ENCODE measurements at places on chromosomes 5 and 9.

- no peak overlapping the region for H3K27ac ChIP-seq
- no peak for DNase-seq
- peaks cover 7% of the 10 kb centered on the region for H3K4me1 ChIP-seq
- H3K36me3 ChIP-seq: no peaks in the 10 kb centered on the region
These were observed 213.8 kb downstream of the FAM114A2 start for GRCh38 chr5:153824909-153825308.

- H3K4me1 ChIP-seq: peaks cover 10% of the 10 kb centered on the region
- H3K27me3 ChIP-seq: no peaks in the 10 kb centered on the region
- H3K36me3 ChIP-seq: no peaks in the 10 kb centered on the region
- no peak for DNase-seq
- H3K4me3 ChIP-seq: peak overlapping the region; percentile 57
These were observed 34.7 kb downstream of the PIP5K1B start for GRCh38 chr9:68739621-68740174.

DNA sequence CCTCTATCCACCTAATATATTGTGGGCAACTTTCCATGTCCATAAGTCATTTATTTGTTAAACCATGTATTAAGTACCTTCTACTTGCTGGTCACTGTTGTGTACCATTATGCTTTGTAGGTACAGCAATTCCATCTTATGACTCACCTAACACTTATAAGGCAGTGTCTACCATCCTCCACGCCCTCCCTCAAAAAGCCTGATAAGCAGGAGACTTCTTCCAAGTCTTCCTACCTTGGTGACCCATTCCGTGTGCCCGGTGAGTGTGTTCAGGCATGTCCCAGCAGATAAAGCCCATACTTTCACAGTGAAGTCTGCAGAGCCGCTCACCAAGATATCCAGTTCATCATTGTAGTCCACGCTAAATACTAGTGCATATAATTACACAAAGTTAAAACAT, 17.4 kb downstream of the FBXW2 start:
- H3K36me3 ChIP-seq: peaks cover 13% of the 10 kb centered on the region
- no peaks in the 10 kb centered on the region for H3K27me3 ChIP-seq
- DNase-seq: no peak
- no peak overlapping the region for H3K4me3 ChIP-seq
- H3K27ac ChIP-seq: no peak overlapping the region
- no peaks in the 10 kb centered on the region for H3K4me1 ChIP-seq

GRCh38 chr5:132209901-132210545, 17.6 kb downstream of the P4HA2 start:
- no peak overlapping the region for H3K27ac ChIP-seq
- peaks cover 26% of the 10 kb centered on the region for H3K36me3 ChIP-seq
- H3K27me3 ChIP-seq: no peaks in the 10 kb centered on the region
- DNase-seq: no peak
- H3K4me3 ChIP-seq: no peak overlapping the region

- no peak for DNase-seq
- no peaks in the 10 kb centered on the region for H3K27me3 ChIP-seq
- no peak overlapping the region for H3K4me3 ChIP-seq
- H3K36me3 ChIP-seq: no peaks in the 10 kb centered on the region
- no peak overlapping the region for H3K27ac ChIP-seq
These were observed 516.6 kb downstream of the AGTPBP1 start for GRCh38 chr9:85225180-85225579.

GRCh38 chr5:38768412-38769211, 77.2 kb upstream of the OSMR start:
- H3K27me3 ChIP-seq: no peaks in the 10 kb centered on the region
- H3K27ac ChIP-seq: no peak overlapping the region
- no peak overlapping the region for H3K4me3 ChIP-seq
- H3K4me1 ChIP-seq: no peaks in the 10 kb centered on the region

GRCh38 chr9:133460405-133461175, 812 bp downstream of the CACFD1 start:
- H3K27ac ChIP-seq: peak overlapping the region; percentile 92
- H3K4me1 ChIP-seq: peaks cover 9% of the 10 kb centered on the region
- DNase-seq: no peak
- H3K4me3 ChIP-seq: peak overlapping the region; percentile 92
- H3K27me3 ChIP-seq: no peaks in the 10 kb centered on the region

DNA sequence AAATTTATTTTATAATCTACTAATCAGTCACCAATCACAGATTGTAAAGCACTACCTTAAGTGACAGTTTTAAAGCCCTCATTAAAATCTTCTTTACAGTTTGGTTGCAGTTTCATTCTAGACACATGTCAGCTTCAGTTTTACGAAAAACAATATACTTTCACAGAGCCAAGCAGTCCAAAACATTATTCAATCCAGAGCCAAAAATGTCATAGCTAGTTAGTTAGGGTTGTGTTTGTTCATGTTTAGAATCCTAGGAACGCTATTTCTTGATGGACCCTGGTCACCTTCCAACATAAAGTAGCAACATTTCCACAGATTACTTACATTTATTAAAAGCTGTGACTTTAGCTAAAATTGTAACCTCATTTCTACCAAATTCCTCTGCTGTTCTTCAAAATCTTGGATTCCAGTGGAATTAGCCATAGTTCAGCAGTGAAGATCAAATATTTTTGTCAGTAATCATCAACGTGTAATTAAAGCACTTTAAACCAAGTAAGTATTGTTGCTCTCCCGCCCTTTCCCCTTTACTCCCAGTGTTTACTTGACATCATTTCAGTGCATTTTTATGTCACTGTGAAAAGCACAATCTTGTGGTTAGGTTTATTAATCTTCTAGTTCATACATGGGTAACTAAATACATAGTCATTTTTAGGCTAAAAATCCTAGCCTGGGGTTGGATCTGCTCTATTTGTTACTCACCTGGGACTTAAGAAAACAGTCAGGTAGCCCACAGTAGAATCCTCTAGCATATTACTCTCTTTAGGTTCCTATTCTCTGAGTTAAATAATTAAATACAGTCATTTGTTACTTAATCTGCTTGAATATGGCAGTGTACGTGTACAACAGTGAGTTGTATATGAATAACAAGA, 74.3 kb downstream of the NIPBL start:
- DNase-seq: no peak

DNA sequence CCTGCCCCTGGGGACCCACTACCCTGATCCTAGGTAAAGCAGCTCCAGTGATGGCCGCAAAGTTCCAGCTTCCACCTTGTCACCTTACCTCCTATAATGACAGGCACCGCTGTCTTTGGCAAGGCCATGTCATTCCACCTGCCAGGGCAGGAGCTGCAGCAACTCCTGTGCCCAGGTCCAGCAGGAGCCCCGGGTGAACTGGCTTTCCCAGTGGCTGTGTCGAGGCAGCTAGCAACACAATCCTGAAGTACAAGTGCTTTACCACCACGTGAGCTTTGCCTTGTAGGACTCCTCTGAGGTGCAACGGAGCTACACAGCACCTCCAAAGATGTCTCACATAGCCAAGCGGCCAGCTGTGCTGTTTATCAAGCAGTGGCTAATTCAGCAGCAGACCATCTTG, 20.7 kb upstream of the MGAT1 start:
- peaks cover 6% of the 10 kb centered on the region for H3K27me3 ChIP-seq
- H3K4me3 ChIP-seq: no peak overlapping the region
- H3K27ac ChIP-seq: no peak overlapping the region
- peaks cover 6% of the 10 kb centered on the region for H3K36me3 ChIP-seq
- peaks cover 44% of the 10 kb centered on the region for H3K4me1 ChIP-seq

- no peak for DNase-seq
- peak overlapping the region; percentile 54 for H3K4me3 ChIP-seq
- no peaks in the 10 kb centered on the region for H3K36me3 ChIP-seq
- peaks cover 45% of the 10 kb centered on the region for H3K4me1 ChIP-seq
- no peak overlapping the region for H3K27ac ChIP-seq
- H3K27me3 ChIP-seq: peaks cover 99% of the 10 kb centered on the region
These were observed 5.4 kb upstream of the NKX2-5 start for GRCh38 chr5:173240091-173241050.

GRCh38 chr9:68626526-68626925, 78.5 kb upstream of the PIP5K1B start:
- H3K36me3 ChIP-seq: no peaks in the 10 kb centered on the region
- DNase-seq: no peak
- H3K27me3 ChIP-seq: peaks cover 7% of the 10 kb centered on the region
- H3K4me3 ChIP-seq: no peak overlapping the region

- no peaks in the 10 kb centered on the region for H3K27me3 ChIP-seq
- peaks cover 19% of the 10 kb centered on the region for H3K4me1 ChIP-seq
- DNase-seq: no peak
- no peak overlapping the region for H3K4me3 ChIP-seq
These were observed 111.0 kb upstream of the RETREG1 start for GRCh38 chr5:16727755-16728325.

All from type B pancreatic cell (in vitro differentiated cells).